ENCODE measurements at places on chromosomes 4 and X. TPM values are rescaled to one million over a fixed set of nuclear protein-coding genes. Genes with fewer than 3 reads are reported as not detected.

- no peak for DNase-seq
Measured at GRCh38 chr4:14404730-14405129, 597.6 kb upstream of the CPEB2 start.

- DNase-seq: no peak
Measured at GRCh38 chr4:140790171-140790570, 34.0 kb upstream of the TBC1D9 start.

- peak; percentile 84 for DNase-seq
Measured at GRCh38 chr4:74874753-74875367, 58.1 kb upstream of the PARM1 start.

The VSIG4 gene
- total RNA-seq: not detected

The CXorf49 gene
- total RNA-seq: not detected
